ENCODE measurements at places on chromosomes 6 and 20. TPM values are rescaled to one million over a fixed set of nuclear protein-coding genes. Genes with fewer than 3 reads are reported as not detected.
A peak's percentile ranks its signal among the peaks of the same experiment; 100 is the strongest.

GRCh38 chr20:43537921-43538877 lies 20.6 kb upstream of the SGK2 start:
- peak; percentile 73 for DNase-seq

- DNase-seq = no peak
Measured at GRCh38 chr6:84118191-84118590, 84.6 kb downstream of the MRAP2 start.

DNA sequence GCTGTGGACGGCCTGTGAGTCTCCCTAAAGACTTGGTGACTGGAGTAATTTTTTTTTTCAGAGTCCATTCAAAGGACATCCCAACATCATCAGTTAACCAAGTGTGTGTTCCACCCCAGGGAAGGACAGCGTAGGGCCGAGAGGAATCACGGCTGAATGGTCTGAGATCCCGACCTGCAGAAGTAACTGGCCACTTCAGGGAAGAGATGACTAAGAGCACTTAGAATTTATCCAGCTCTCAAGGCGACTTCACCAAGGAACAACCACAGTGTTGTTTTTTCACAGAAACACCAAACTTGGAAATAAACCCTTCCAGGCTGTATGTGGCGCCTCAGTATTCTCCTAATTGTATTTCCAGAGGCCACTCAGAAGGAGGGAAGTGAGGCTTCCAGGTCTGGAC lies 231.6 kb downstream of the FNDC1 start:
- no peak for DNase-seq

DNA sequence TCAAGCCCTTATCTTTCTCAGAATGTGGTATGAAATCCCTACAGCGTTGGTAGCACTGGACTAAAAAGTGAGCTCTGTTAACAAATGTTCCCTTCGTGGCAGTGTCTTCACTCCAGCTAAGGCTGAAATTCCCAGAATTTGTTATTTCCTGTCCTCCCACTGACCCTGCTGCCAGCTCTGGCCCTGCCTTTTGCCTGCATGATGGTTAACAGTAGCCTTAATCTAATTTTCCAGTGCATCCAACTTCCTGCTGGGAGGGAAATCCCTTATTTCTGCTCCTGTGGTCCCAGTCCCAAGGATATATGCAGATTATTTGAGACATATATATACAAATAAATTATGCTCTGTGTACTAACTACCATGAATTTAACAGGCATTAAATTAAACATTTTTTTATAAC lies 157.2 kb upstream of the CARMIL1 start:
- peak; percentile 83 for DNase-seq

- no peak for DNase-seq
Measured at GRCh38 chr20:19000078-19000477, 186.5 kb downstream of the SCP2D1 start.

- DNase-seq = no peak
Measured at GRCh38 chr20:33191955-33192354, 24.0 kb downstream of the BPIFA2 start.

- DNase-seq = peak; percentile 82
Measured at GRCh38 chr6:35449287-35449881, 2.8 kb upstream of the FANCE start.

DNA sequence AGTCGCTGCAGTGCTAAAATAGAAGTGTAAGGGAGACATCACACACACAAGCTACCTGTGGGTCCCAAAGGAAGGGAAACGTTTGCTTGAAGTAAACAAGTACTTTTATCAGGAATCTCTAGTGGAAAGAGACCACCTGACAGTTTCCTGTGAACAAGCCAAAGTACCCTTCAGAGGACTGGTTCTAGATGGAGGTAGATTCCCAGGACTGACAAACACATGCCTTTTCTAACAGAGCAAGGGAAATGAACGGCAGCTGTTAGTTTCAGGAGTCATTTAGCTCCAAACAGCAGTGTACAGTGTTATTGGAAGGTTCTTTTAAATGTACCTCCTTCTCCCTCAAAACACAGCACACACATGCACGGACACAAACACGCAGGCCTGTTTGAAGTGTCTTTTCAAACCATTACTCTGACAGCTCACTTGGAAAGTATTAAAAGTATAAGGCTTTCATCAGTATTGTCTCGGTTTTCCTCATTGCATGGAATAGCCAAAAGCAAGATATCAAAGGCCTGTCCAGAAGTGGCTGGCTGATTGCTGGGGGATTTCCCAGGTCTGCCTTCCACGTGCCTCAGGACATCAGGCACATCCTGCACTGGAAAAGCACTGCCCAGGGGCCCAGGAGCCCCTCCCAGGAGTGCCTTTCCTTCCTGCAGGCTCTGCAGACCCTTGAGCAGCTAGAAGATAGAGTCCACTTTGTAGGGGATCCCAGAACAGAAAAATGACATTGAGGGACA lies 393.2 kb upstream of the SOX4 start:
- DNase-seq = peak; percentile 43

GRCh38 chr6:106372838-106373501 lies 12.5 kb downstream of the CRYBG1 start:
- DNase-seq = no peak

The CTCFL gene
- total RNA-seq = 0.09 TPM
